Endothelial cell of umbilical vein (primary cell): ENCODE measurements at places on chromosomes 12 and 14. TPM values are rescaled to one million over a fixed set of nuclear protein-coding genes. Genes with fewer than 3 reads are reported as not detected.

- peak; percentile 50 for DNase-seq
Measured at GRCh38 chr12:111846016-111846415, 4.0 kb downstream of the MAPKAPK5 start.

FAIM2 gene
- 0.12 TPM in 1 of 2 replicates, not detected in the other for total RNA-seq

DNA sequence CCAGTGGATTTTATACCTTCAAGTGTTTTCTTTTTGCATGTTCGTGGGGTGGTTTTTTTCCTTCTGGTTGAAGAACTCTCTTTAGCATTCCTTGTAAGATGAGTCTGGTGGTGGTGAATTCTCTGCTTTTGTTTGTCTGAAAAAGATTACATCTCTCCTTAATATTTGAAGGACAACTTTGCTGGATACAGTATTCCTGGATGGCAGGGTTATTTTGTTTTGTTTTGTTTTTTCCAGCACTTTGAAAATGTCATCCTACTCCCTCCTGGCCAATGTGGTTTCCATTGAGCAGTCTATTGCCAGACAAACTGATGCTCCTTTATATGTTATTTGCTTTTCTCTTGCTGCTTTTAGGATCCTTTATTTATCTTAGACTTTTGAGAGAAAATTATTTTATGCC lies 43.2 kb upstream of the ZFP36L1 start:
- DNase-seq: no peak

GRCh38 chr12:65609359-65609771 lies 214.9 kb upstream of the HMGA2 start:
- DNase-seq: peak; percentile 79
